Ureter (tissue), 1 donor: ENCODE measurements at places on chromosomes 4 and X. TPM values are rescaled to one million over a fixed set of nuclear protein-coding genes. Genes with fewer than 3 reads are reported as not detected.

The NHSL2 gene
- total RNA-seq: 14.6 TPM

- DNase-seq: no peak
These were observed 7.9 kb downstream of the PPP1R3F start for GRCh38 chrX:49277535-49277830.

The SORBS2 gene
- total RNA-seq: 103 TPM

DNA sequence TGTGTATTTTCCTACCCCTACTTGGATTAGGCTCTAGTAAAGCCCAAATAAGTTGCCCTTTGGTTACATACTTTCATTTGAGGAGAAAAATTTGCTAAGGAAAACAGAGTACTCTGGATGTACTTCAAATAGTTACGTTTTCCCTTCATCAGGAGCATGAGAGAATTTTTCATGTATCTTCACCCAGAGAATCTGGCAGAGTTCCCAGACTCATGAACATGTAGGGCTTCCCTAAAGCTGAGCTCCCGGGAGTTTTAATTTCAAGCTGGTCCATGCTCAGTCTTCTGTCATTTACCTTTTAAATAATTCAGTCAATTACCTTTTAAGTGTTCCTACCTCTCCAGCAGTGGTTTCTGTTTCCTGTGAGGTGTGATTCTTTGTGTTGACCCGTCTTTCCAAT, 367.5 kb upstream of the GRID2 start:
- no peak for DNase-seq

DNA sequence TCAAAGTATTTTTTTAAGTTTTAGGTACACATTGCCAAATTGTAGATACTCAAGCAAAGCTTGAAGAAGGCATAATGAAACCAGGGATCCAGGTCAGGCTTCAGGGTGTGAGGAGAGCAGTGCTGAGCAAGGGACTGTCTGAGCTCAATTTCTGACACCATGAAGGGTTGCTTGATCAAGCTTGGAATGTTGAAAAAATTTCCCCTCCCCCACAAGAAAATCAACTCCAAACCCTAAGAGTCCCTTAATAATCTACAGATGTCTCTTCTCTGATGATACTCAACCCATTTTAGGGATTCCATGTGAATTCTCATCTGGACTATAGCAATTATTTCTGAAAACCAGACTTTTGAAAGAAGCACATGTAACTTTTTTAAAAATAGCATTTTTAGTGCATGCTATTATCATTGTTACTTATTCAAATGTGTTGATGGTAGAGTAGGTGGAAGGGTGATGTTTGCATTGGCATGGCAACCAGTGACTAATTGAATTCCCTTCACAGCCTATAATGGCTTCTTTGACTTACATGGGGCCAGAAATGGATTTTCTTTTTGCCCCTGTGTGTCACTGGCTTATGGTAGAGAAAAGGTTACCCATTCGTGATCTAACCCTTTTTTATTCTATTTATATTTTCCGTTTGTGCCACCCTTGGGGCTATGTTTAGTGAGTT, 252.0 kb downstream of the FBXW7 start:
- DNase-seq: no peak

DNA sequence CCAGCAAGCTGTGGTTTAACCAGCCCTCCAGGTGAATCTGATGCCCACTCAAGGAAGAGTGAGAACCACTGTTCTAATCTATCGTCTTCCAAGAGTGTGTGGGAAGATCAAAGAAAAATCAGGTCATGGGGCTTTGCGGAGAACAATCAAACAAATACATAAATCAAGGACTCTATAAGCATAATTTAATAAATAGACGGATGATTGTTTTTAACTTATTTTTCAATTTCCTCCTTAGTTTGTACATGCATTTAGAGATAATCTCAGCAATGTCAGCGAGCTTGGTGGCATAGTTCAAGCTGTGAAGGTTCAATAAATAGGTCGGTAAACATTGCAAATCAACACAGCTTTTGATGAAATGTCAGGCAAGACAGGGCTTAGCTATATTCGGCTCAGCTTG, 84.9 kb downstream of the DMD start:
- DNase-seq: no peak
